T-helper 1 cell treated with Interleukin-12 subunit alpha and Interleukin-12 subunit beta and Interleukin-4 antibody, amounts not matched to agents 30 ng/mL and 1 ng/mL, for 36 hours (primary cell): ENCODE measurements at places on chromosomes 1 and 21. TPM values are rescaled to one million over a fixed set of nuclear protein-coding genes. Genes with fewer than 3 reads are reported as not detected.

FAM72B gene
- 13.6 and 13.9 TPM in 2 replicates for total RNA-seq

CCDC27 gene
- total RNA-seq, result not detected in 2 replicates

APCS gene
- not detected in 2 replicates for total RNA-seq

ZNF593OS gene
- total RNA-seq, result not detected in 2 replicates

TP73 gene
- 1.4 and 1.5 TPM in 2 replicates for total RNA-seq
